Stimulated activated CD8-positive, alpha-beta memory T cell treated with anti-CD3 and anti-CD28 coated beads, Interleukin-2, amount 100 ng/mL, for 1 hour (primary cell): ENCODE measurements at places on chromosomes 7 and 10.

- no peak for DNase-seq
These were observed 46.6 kb downstream of the CCSER2 start for GRCh38 chr10:84375011-84375410.

DNA sequence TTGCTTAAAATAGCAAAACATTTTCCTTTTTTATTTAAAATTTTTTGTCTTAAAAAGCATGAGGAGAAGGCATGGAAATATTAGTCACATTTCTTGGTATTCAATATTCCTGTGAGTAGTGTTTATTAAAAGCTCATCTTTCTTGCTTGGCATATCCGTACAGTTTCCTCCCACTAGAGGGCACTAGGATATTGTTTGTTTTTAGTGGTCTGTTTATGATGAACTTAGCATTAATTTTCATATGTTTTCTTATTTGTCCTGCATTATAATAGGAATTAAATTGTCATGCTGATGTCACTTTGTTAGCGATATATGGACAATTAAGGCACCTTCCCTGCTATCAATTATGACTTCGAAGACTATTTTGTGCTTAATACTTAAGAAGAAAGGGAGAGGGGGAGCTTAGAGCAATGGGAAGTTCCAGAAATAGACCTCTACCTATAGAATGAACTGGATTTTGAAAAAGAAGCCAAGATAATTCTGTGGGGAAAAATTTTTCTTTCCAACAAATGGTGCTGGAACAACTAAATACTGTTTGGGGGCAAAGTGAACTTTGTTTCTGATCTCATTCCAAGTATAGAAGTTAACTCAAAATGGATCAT is 91.0 kb upstream of the STRIP2 start:
- no peak for DNase-seq

- no peak for DNase-seq
These were observed 35.8 kb upstream of the DNMBP start for GRCh38 chr10:100045592-100045991.

GRCh38 chr7:71220210-71220695 is 88.3 kb downstream of the GALNT17 start:
- no peak for DNase-seq

DNA sequence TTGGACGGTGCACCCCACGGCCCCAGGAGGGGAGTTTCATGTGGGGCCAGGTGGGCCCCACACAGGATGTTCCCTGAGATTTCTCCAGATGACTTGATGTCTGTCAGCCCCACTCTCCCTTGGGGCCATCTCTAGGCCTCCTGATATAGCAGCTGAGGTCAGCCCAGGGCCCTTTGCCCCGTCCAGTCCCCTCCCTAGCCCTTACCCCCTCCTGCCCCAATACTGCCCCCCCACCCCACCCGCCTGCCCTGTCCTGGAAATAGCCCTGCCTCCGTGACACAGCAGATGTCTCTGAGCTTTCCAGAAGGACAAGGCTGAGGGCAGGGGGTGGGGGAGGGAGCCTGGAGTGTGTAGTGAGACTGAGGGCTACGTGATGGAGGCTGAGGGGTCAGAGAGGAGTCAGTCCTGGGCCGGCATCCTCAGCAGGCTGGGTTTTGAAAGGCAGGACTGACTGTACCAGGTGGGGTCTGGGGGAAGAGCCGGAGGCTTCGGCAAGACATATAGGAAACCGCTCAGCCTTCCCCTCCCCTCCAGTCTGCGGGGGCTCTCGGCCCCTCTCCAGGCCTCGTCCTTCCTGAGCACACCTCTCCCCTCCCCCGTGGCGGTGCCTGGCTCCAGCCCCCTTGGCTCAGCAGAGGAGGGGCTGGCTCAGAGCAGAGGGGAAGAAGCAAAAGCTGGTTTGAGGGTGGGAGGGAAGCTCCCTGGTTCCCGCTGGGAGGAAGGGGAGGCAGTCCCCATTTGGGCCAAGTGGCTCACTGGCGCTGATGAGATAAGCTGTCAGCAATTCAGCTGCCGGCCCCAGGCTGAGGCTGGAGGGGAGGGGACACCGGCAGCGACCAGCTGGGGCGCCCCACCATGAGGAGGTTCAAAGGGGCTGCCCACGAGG is 2.0 kb downstream of the FLNC start:
- no peak for DNase-seq

- DNase-seq, result no peak
These were observed 70.3 kb downstream of the PON1 start for GRCh38 chr7:95253986-95254385.

DNA sequence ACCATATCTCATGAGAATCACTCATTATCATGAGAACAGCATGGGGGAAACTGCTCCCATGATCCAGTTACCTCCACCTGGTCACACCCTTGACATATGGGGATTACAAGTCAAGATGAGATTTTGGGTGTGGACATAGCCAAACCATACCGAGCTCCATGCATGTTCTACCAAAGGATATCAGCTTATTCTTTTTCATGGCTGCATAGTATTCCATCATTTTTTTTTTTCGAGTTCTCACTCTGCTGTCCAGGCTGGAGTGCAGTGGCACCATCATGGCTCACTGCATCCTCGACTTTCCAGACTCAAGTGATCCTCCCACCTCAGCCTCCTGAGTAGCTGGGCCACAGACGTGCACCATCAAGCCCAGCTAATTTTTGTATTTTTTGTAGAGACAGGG is 668.3 kb downstream of the GATA3 start:
- no peak for DNase-seq

DNA sequence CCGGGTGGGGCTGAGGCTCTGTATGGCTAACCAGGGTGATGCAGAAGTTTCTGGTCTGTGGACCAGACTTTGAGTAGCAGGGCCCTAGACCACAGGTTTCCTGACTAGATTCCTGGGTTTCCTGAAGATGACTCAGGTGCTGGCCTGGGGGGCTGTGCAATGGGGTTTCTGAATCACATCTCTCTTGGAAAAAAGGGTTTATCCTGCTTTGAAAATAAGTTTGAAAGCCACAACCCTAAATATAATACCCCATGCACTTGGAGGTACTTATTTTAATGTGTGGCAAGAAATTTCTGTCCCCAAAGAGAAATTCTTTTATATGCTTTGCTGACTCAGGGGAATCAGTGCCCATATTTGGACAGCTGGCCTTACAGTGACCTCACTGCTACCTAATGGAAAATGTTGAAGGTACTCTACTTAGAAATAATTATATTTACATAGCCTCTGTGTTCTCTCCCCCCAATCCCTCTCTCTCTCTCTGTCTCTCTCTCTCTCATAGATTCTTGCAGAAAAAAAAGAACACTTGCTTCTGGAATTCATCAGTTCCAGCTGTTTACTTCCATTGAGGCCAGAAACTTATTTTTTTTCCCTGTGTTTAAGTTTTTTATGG is 184.4 kb upstream of the LYZL2 start:
- DNase-seq, result no peak

- DNase-seq, result no peak
These were observed 2.6 kb upstream of the ATXN7L1 start for GRCh38 chr7:105878746-105879605.

- DNase-seq, result no peak
These were observed 61.0 kb upstream of the EFCAB10 start for GRCh38 chr7:105642264-105642663.
